ENCODE measurements at places on chromosomes 16 and 17. TPM values are rescaled to one million over a fixed set of nuclear protein-coding genes. Genes with fewer than 3 reads are reported as not detected.

DNA sequence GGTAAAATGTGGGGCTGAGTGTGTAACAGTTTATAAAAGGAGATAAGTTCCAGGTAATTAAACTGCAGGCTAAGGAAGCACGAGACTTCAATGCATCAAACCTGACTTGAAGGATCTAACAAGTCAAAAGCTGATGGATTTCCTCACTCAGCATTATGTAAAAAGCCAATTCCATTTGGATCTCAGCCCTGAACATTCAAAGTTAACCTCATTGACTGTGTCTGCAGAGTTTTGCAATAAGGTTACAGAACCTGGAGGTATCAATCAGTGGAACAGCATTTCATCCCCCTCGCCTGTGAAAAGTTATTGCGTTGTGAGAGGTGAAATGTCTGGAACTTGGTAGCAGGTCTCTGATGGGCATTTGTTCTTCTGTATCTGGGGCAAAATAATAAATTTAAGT, 317.8 kb downstream of the GRIN2A start:
- DNase-seq, result no peak

DNA sequence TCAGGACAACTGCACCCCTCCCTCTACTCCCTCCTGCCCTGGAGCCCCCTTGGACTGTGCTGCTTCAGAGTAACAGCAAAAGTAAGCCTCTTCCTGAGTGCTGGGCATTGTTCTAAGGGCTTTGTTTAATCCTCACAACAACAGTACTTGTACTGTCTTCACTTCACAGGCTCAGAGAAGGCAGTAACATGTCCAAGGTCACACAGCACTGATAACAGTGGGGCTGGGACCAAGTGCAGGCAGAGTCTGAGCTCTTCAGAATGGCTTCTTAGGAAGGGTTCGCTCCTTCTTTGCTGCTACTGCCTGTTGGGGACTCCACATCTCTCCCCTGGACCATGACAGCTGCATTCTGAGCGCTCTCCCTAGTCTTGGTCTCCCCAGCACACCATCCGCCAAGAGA, 24.6 kb downstream of the TMEM132E start:
- no peak for DNase-seq

VMP1 gene
- total RNA-seq, result 153 TPM

DLX4 gene
- not detected for total RNA-seq

KRTAP4-4 gene
- not detected for total RNA-seq

PPP1R1B gene
- total RNA-seq, result 6.1 TPM

DHRS7C gene
- not detected for total RNA-seq

DNA sequence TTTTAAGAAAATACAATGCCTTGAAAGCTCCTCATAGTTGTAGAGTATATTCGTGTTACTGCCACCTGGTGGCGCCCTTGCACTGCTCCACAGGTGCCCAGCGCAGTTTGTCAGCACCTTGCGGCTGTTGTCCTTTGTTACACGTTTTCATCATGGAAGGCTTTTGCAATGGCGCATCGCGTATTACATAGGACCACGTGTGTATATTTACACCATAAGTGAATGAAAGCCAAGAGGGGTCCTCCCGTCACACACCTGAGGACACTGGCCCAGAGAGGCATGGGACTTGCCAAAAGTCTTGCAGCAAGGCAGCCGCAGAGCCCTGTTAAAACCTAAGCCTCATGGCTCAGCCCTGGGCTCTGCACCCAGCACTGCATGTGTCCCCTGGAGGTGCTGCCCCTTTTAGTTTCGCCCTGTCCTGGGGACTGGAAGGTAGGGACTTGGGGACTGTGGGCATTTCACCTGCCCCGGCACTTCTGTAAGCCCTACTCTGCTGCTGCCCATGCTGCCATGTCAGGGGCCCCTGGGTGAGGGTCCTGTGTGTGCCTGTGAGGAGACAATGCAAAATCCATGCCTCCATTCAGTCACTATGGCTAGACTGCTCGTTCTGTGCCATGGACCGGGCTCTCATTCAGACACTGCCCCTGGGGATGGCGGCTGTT, 24.3 kb downstream of the POLR3E start:
- peak; percentile 84 for DNase-seq

- no peak for DNase-seq
Measured at GRCh38 chr17:55576237-55576995, 65.2 kb upstream of the SMIM36 start.

DNA sequence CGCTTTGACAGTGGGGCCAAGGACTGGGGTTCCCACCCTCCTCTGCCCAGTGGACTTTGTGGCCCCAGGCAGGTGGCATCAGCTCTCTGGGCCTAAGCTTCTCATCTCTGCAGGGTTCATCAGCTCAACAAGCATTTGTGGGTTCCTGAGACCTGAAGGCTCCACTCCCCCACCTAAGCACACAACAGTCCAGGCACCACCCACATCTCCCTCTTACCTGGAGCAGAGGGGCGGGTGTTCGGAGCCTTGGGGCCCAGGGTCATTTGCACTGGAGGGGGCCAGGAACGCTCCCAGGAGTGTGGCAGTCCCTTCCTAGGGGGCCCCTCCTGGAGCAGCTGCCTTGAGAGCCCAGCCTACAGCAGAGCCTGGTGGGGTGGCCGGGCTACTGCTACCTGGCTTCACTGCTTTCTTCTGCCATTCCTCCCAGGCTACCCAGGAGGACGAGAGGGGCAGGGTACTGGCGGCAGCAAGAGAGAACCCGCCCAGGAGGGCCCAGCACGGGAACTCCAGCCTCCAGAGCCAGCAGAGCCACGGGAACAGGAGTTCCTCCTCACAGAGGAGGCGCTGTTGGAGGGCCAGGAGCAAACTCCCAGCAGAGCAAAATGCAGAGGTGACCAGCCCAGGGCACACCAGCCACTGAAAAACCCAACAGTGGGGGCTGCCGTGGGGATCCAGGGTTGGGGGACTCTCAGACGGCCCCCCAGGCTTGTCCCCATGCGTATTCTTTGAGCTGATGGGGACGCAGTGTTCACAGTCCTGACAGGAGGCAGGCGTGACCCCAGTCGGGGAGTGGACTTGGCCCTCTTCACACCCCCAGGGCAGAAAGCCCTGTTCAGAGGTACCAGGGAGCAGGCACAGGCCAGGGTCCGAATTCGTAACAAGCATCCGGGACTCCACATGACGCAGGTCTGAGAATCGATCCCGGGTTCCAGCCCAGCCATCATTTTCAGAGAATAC, 35.1 kb upstream of the SLC38A10 start:
- DNase-seq, result no peak

DNA sequence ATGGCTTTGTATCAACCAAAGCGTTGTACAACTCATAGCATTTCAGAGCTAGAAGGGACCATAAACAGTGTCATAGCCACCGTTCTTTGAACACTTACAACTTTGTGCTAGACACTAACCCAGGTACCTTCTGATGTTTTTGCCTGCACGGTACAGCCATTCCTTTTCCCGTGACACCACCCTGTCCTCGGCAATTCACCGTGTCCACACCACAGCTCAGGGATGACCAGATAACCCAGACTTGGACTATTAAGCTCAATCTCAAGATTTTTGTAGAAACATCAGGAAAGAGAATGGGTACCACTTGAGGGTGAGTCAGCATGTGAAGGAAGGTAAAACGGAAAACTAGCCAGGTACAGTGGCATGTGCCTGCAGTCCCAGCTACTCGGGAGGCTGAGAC, 9.8 kb upstream of the CBFB start:
- no peak for DNase-seq

GRCh38 chr16:83994087-83994486, 26.0 kb downstream of the NECAB2 start:
- no peak for DNase-seq

DNA sequence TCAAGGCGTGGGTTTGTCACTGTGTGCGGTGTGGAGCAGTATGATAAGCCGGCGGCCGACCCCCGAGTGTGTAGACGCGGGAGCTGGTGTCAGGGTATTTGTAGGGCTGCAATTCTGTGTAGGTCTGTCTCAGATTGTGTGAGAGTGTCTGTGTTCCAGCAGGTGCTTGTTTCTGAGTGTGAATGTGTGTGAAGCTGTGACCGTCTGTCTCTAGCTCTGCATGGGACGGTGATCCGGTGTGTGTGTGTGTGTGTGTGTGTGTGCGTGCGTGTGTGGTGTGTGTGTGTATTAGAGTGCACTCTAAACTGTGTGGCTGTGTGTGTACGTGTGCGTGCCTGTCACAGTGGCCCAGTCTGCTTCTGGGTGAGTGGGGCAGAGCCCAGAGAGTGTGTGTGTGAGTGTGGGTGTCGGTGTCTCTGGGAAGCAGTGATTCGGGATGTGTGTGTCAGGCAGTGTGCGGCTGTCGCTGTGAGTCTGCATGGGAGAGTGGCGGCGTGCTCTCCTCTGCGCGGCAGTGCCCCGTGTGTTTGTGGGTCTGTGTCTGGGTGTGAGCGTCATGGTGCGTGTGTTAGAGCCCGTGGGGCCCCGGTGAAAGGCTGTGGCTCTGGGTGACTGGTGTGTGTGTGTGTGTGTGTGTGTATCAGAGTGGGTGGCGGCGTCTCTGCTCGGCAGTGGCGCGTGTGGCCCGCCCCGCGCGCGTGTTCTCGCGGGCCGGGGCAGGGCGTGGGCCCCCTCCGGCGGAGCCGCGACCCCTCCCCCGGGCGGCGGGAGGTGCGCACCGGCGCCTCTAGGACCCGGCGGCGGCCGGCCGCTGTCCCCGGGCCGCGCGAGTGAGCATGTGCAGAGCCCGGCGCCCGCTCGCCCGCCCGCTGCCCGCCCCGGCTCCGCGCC, at the start of gene WSCD1:
TSS of gene WSCD1 (plus strand) at position 841 of the 891 bp plus-strand sequence. CDS start 10,280 bp downstream, outside the sequence.
- peak; percentile 86 for DNase-seq

KRTAP16-1 gene
- total RNA-seq, result not detected

- no peak for DNase-seq
Measured at GRCh38 chr17:59327121-59327980, 4.1 kb upstream of the YPEL2 start.

DNA sequence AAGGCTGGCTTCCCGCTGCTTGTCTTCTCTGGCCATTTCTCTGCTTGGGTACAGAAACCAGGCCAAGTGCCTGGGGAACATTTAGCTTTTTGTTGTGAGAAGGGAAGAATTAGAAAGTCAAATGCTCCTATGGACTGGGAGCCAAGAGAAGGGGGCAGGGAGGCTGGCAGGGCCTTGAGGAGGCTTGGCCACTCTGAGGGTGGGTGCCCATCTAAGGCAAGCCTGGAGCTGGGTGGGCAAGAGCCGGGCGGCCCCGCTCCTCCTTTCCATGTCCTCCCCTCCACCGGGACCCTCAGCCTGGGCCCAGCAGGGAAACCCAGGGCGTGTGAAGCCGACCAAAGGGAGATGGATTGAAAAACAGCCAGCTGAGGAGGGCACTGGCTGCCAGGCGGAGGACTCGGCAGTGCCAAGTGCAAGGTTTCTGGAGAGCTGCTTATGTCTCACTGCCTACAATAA, 69.4 kb downstream of the NTN1 start:
- DNase-seq, result peak; percentile 44

CLEC18A gene
- 9.3 TPM for total RNA-seq
